ENCODE measurements at places on chromosomes 1 and 21. TPM values are rescaled to one million over a fixed set of nuclear protein-coding genes. Genes with fewer than 3 reads are reported as not detected.

RHBDL2 gene
- total RNA-seq, result not detected

BMP8A gene
- not detected for total RNA-seq

- H3K27me3 ChIP-seq, result no peaks in the 10 kb centered on the region
- H3K36me3 ChIP-seq, result no peaks in the 10 kb centered on the region
- DNase-seq, result no peak
- no peaks in the 10 kb centered on the region for H3K4me1 ChIP-seq
- H3K4me3 ChIP-seq, result no peak overlapping the region
These were observed 91.5 kb downstream of the MRPL39 start for GRCh38 chr21:25515484-25516405.

POGK gene
- total RNA-seq, result 15.6 TPM

Data from psoas muscle (tissue), 8 donors.